ENCODE measurements at places on chromosomes 7 and 10.

DNA sequence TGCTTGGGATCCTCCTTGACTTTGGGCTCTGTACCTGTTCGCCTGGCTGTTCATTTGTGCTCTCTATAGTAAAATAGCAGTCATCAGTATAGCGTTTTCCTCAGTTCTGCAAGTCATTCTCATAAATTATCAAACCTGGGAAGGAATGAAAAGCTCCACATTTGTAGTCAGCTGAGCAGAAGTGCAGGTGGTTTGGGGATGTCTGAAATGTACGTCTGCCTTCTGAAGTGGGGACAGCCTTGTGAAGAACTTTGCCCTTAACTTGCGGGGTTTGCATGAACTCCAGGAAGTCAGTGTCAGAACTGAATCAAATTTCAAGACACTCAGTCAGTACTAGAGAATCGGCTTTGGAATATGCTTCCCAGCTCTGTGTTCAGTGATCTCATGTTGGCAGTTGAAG, 358.3 kb upstream of the PRKCQ start:
- no peak for DNase-seq

- DNase-seq: no peak
Observed at GRCh38 chr7:129368389-129368986, 65.7 kb upstream of the STRIP2 start.

DNA sequence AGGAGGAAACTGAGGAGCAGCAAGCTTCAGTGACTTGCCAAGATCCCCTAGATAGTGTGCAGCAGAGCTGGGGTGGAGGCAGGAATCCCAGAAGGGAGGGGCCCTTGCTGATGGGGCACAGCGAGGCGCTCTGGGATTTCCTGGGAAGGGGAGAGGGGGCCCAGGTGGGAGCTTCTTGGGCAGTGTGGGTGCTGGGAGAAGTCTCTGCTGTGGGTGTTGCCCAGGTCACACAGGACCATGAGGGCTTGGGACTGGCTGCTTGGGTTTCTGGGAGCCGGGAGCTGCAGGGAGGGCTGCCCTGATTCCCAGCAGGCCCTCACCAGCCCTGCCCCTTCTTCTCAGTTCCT, 55.2 kb downstream of the TSPAN15 start:
- DNase-seq: no peak

GRCh38 chr10:118870467-118871243, 115.9 kb upstream of the CACUL1 start:
- no peak for DNase-seq

DNA sequence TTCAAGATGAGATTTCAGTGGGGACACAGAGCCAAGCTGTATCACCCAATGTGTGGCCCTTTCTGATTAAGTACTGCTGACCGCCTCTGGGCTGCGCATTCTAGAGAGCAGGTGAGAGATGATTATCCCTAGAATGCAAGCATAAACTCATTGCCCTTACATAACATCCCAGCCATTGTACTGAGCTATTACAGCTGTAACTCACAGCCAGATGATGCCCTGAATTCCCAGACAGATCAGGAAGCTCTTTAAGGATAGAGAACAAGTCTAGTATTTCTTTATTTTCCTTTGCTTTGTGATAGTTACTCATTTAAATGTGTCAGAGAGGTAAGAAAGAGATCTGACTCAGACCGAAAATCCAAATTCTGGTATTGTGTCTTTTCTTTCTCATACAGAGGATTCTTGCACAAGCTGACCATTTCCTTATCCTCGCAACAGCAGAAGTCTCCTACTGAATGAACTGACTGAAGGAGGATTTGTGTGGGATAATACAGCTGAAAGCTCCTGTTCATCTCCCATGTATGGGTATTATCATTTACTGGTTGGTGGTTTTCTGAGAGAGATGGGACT, 58.4 kb downstream of the ZNF22 start:
- no peak for DNase-seq

DNA sequence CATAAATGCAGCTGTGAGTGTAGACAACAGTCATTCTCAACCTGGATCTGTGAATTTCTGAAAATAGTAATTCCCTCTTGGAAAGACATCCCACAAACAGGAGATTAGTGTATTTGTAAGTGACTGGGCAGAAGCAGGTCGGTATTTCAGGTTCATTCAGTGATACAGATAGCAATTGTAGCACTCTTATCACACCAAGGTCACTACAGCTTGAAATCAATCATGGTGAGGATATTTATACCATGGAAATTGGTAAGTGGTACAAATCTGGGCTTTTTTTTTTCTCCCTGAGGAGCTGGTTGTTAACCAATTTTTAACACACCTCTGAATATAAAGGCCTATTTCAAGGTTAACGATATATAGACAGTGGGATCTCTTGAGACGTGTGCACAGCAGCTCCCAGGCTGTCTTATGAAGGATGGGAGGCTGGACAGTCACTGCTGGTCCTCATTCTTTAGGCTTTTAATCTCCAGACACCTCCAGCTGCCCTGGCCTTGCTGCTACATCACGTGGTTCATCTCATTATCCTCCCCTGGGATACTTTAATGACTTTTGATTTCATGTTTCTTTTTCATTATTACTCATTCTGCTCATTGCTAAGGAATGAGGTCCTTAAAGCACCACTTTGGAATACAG, 87.1 kb downstream of the ITGA8 start:
- no peak for DNase-seq

- DNase-seq: peak; percentile 1
Observed at GRCh38 chr7:33716581-33717477, 188.5 kb upstream of the BMPER start.

DNA sequence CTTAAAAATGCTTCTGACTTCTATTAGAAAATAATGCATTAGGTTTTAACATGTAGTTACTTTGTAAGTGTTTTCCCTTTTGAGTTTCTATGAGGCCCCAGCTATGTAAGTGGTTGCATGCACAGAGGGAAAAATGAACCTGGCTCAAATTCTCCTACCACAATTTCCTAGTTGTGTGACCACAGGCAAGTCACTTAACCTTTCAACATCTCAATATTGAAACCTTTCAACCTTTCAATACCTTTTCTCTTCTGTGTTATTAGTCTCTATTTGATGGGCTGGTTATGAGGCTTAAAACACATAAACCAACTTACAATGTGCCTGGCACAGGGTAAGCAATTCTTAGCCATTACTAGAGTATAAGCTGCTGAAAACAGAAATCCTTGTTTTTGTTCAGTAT, 203.0 kb downstream of the KCND2 start:
- DNase-seq: no peak

GRCh38 chr10:78214955-78215354, 181.3 kb downstream of the RPS24 start:
- no peak for DNase-seq

DNA sequence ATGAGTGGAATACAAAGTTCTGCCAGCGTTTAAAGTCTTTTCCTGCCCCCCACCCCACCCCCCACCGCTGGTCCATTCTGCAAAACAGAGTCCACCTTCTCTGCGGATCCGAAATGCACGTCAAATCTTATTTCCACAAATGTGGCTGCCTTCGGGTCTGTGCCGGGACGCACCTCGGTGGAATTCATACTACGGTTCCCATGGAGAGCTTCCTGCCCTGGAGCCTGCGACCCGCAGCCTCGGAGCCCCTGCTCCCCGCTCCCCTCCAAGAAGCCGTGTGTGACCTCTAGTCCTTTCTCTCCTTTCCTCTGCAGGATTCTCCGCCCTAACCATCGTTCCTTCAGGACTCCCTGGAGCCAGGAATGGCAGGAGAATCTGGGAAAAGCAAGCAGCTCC, 12.5 kb upstream of the CALML5 start:
- no peak for DNase-seq

- no peak for DNase-seq
Observed at GRCh38 chr10:93579089-93579488, 12.6 kb downstream of the FFAR4 start.

GRCh38 chr7:129228633-129229032, 3.8 kb downstream of the AHCYL2 start:
- DNase-seq: no peak

- no peak for DNase-seq
Observed at GRCh38 chr7:117705630-117706029, 167.6 kb downstream of the CTTNBP2 start.

- no peak for DNase-seq
Observed at GRCh38 chr10:132443605-132443982, 46.6 kb downstream of the PWWP2B start.

GRCh38 chr7:90689260-90689659, 93.1 kb downstream of the CDK14 start:
- DNase-seq: no peak

GRCh38 chr10:129342385-129342784, 124.7 kb upstream of the MGMT start:
- DNase-seq: no peak

- no peak for DNase-seq
Observed at GRCh38 chr10:62501547-62501946, 127.4 kb downstream of the ZNF365 start.

DNA sequence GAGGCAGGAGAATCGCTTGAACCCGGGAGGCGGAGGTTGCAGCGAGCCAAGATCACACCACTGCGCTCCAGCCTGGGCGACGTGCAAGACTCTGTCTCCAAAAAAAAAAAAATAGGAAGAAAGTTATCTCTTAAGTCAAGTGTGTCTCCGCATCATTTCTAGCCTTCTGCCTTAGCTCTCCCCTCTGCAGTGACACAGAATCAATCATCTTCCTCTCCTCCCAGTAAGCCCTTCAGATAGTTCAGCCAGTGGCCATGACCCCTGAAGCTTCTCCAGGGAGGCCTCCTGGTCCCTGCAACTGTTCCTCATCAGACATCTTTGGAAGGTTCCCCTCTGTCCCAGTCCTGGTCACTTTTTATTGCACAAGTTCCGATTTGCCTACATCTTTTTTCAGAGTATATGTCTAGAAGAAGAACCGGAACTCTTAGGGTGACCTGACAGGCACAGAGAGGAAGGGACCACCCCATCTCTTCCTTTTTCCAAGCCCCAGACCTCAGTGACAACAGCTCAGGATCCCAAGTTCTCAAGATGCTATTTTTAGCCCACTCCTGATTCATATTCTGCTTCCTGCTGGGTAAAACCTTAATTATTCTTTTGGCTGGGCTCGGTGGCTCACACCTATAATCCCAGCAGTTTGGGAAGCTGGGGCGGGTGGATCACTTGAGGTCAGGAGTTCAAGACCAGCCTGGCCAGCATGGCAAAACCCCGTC, 6.6 kb upstream of the RHBDD2 start:
- no peak for DNase-seq

GRCh38 chr10:121841862-121842261, 86.0 kb downstream of the ATE1 start:
- DNase-seq: no peak

GRCh38 chr7:56062382-56062781, 1.7 kb upstream of the SUMF2 start:
- DNase-seq: no peak

DNA sequence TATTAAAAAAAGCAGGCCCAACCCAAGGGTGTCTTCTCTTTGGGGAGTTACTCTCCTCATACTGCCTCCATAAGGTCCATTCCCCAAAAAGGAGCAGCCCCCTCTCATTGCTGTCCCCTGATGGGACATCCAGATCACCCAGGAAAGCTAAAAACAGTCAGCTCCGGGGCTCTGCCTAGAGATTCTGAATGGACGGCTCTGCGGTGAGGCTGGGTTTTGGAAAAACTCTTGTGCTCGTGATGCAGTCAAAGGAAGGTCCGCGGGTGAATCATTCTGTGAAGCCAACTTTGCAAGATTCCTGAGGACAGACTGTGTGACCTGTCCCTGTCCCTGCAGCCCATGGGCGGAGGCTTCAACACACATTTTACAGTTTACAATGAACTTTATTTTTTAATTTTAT, 351.5 kb downstream of the TYW1 start:
- DNase-seq: no peak

DNA sequence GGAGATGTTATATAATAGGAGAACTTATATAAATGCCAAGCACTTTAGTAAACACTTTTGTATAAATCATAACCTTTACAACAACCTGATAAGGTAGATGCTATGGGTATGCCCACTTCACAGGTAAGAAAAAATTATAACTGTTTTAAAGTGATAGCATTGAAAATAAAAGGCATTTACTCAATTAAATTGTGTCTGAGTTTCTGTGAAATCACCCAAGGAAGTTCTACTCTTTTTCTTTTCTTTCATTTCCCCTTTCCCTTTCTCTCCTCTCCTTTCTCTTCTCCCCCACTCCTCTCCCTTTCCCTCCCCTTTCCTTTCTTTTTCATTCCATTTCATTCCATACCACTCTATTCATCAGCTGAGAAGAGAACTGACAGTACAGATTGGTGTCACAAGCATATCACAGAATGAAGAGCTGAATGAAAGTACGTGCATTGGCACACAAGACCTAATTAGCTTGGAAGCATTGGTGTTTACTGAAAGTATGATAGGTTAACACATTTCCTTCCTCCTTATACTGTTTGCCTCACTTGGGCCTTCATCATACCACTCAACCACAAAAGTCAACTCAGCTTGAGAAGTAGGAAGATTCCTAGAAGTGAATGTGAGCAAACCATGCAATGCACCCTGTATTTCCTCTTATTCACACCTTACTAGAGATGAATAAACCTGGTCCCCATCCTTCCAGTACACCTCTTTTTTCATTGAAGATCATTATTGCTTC, 117.9 kb upstream of the AGR3 start:
- no peak for DNase-seq

- DNase-seq: no peak
Observed at GRCh38 chr10:48681740-48682139, 2.9 kb upstream of the WDFY4 start.

DNA sequence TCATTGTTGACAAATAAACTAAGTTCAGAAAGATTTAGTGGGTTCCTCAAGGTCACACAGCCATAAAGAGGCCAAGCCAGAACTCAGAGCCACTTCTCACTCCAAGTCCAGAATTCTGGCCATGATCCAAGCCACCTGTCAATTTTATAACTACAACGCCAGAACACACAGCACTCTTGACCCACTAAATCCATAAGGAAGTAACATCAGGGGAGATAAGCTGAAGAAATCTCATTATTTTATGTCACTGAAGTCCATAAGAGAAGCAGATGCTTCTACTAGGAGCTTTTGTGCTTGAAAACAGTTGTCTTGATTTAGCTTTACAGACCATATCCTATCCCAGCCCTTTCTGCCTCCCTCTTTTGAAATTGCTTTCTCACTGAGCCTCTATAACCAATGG, 15.9 kb downstream of the ADAM12 start:
- DNase-seq: no peak

DNA sequence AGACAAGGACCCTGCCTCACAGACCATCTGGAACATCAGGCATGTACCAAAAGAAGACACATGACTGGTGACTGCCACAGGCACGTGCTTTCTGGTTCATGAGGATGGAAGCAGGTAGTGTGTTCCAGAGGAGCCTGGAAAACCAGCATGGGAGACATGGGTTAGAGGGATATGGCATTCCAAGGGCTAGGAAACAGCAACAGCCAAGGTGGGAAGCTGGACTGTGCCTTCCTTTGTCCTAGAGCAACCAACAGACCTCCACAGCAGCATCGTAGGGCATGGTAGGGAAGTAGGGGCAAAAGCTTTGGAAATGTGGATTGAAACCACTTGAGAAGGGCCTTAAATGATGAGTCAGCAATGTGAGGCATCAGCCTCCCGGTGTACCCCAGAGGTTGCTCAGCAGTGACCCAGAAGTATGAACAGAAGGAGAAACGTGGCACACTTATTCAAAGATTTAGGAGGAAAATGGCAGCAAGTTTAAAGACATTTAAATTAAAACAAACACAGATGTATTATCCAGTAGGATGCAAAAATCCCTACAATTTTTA, 51.0 kb downstream of the PRLHR start:
- DNase-seq: no peak
